ENCODE measurements at places on chromosomes 4 and X.

GRCh38 chr4:185309770-185310169 is 86.0 kb downstream of the LRP2BP start:
- no peak for DNase-seq

DNA sequence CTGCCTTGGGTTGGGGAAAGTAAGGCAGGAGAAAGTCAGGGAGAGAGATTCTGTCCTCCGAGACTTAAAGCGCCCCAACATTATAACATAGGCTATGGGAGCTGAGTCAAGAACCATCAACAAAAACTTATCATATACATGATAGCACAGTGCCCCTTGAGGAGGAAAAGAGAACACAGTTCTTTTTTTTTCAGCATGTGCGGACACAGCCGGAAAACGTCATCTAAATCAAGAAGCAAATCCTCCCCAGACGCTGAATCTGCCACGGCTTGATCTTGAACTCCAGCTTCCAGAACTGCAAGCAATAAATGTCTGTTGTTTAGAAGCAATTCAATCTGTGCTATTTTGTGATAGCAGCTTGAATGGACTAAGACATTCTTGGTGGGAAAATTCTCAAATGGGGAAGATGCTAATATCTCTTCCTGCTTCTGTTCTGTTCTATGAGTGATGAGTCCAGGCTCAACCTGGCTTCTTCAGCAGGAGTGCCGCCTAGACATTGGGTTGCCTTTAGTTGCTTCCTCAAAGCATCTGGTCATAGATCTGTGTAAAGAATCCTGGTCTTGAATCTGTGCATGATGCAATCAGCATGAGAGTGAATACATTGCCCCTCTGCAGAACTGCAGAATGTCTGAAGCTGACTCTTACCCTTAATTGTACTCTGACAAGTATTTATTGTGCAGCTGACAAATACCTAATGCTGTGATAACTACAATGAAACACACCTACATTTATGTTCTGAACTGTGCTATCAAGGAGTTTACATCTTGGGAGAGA is 549.8 kb upstream of the PRKX start:
- DNase-seq, result no peak

GRCh38 chr4:161419822-161420221 is 744.0 kb downstream of the FSTL5 start:
- DNase-seq, result no peak

DNA sequence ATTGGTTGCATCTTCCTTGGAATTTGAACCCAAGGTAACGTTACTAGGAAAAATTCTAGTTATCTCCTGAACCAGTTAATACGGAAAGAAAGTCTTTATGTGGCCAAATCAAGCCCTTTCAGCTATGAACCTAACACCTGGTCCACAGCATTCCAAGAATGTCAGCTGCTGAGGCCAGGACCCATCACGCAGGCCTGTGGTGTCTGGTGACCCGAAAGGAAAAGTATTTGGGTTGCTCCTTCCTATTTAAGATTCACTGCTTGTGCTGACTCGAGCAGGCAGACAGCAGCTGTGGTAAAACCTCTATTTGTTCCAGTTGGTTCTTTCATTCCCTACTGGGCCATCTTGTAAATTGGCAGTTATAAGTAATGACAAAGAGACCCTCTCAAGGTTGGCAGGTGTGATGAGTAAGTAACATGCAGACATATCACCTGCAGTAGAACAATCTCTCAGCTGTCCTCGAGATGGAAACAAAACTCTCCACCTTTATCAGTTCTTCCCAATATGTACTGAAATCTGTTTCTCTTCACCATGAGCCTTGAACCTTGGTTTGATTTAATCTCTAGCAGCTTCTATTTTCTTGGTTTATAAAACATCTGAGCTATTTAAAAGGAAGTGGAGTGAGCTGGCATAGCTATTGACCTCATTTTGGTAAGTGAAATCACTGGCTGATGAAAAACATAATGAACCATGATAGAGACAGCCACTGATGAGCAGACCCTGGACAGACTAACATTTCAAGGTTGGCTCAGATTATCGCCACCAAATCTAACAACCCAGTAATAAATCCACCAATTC is 182.1 kb upstream of the SMIM31 start:
- DNase-seq, result no peak

DNA sequence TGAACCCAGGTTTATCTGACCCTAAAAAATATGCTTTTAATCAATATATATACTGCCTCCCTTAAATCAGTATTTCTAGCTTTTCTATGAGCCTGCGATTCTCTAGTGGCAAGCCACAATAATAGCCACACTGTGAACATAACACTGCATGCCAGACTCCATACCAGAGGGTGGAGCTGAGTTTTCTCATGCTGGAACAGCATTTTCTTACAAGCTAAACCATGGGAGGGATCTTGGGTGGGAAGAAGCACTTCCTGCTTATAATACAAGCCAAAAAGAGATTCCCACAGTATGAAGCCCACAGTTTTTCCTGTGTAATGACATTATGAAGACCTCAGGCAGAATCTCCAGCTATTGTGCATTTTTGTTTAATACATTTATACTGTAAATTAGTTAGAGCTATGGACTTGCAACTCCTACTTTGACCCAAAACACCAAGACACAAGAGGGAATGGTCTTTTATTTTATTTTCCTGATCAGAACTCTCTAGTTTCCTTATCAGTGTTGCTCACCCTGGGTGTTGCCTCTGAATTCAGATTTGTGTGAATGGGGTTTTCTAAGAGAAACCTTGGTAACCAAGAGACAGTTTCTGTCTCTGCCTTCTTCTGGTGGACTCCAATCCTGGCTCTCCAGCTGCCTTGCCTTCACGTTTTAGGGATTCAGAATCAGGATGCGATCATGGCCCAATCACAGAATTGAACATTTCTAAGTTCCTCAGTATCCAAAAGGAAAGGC is 74.5 kb upstream of the EOLA2 start:
- no peak for DNase-seq

DNA sequence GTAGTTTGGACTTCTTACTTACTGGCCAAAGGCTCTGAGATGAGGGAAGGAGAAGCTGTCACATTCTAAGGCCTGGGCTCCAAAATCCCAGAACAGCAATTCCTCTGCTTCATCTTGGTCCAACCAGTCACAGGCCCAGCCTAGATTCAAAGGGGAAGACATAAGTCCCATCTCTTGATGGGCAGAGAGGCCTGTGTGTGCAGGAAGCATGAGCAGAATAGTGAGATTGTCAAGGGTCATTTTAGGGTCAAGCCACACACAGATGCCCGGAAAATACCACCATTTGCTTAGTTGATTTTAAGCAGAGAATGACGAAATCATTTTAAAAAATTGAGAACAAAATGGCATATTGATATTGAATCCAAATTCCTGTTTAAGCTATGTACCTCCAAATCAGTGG is 580.9 kb upstream of the ZFP42 start:
- DNase-seq, result no peak

DNA sequence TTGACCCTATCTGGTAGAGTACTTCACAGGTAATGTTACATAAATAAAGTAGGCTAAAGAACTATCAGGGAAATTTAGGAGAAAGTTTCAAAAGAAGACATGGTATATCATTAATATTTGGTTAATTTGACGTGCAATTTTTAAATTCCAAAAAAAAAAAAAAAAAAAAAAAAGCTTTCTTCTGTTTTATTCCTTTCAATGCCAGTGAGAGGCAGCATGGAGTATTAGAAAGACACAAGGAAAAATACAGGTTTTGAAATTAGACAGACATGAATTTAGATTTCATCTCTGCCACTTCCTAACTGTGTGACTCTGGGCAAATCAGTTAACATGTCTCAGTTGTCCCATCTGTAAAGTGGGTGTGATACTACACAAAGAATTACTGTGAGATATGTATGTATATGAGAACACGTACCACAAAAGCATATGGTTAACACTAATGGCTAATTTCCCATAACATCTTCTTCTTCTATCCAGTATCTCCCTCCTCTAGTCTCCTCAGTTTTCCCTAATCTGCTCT is 132.5 kb downstream of the GPC3 start:
- DNase-seq, result no peak

- DNase-seq, result no peak
Observed at GRCh38 chrX:103651151-103651773, 22.5 kb downstream of the TCEAL1 start.
